ENCODE measurements at places on chromosomes 1 and 21.

- no peak for DNase-seq
Observed at GRCh38 chr1:2215329-2215728, 12.8 kb upstream of the SKI start.

- DNase-seq: no peak
Observed at GRCh38 chr1:219958875-219959417, 30.6 kb upstream of the SLC30A10 start.

DNA sequence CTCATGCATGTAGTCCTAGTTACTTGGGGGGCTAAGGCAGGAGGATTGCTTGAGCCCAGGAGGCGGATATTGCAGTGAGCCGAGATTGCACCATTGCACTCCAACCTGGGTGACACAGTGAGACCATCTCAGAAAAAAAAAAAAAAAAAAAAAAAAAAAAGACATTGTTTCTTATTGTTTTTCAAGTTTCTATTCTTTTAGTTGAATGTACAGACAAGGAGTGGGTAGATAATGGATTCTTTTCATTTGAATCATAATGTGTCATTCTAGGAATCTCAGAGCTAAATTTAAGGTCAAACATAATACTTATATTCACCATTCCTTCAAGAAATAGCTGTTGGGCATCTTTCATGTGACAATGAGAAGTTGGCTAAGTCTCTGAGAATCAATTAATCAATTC lies 157.0 kb upstream of the C21orf91 start:
- DNase-seq: no peak

DNA sequence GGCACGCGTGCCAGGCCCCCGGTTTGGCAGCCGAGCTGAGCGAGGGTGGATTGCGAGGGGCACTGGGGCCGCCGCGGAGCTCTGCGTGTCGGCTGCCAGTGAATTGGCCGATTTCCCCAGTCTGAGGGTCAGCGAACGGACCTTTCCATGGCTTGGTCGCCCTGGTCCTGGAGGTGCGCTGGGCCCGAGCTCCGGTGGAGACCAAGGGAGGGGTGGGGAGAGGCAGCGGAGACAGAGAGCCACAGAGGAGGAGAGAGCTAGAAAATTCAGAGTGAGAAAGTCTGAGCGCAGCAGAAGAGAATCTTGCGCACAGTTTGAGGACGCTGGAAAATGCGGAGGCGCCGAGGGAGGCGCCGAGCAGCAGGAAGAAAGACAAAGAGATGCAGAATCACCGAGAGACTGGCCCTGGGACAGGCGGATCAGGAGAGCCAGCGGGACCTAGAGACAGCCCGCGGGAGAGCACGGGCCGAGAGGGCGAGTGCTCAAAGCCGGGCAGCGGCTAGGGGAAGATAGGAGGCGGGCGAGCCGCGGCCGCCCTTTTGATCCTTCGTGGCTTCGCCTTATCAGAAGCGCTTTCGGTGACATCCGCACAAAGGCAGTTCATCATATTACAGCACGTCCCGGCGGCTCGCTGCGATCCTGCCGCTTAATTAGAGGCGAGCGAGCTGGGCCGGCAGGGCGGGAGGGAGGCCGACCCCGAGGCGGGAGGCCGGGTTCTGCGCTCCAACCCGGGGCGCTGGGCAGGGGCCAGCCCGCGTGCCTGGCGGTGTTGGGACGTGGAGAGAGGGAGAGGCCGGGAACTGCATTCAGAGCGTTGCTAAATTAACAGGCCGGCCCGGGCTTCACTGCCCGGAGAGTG lies 12.7 kb downstream of the PAX7 start:
- no peak for DNase-seq

GRCh38 chr1:30809514-30810263 lies 52.1 kb upstream of the LAPTM5 start:
- no peak for DNase-seq

DNA sequence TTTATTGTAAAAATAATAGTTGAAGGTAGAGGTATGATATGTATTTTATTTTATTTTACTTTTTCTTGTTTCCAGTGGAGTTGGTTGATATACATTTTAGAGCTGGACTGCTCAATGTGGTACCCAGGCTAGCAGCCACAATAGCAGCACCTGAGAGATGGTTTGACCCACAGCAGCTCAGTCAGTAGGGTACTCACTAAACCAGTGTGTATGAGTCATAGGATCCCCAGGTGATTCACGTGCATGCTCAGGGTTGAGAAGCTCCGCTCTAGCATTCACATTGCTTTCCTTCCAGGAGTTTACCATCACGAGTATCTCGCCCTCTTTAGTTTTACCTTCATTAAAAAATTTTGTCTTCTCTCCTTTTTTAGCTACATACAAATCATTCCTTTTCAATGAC lies 96.0 kb upstream of the PAXBP1 start:
- no peak for DNase-seq

DNA sequence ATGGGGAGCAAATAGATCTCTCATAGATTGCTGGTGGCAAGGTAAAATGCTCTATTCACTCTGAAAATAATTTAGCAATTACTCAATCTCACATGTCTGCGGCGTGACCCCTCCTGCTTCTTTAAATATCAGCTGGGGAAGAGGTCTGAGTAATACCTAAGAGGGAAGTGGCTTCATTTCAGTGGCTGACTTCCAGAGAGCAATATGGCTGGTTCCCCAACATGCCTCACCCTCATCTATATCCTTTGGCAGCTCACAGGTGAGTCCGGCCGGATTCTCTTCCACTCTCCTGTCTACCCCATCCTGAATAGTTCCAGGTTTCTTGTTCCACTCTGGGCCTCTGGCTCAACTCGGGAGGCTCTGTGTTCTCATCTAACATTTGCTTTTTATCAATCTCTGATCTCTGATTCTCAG lies at the start of gene SLAMF7:
Gene SLAMF7, plus strand, starts transcription at position 150 of the 414 bp plus-strand sequence. Its CDS starts 55 bp downstream, at position 205.
- DNase-seq: no peak

DNA sequence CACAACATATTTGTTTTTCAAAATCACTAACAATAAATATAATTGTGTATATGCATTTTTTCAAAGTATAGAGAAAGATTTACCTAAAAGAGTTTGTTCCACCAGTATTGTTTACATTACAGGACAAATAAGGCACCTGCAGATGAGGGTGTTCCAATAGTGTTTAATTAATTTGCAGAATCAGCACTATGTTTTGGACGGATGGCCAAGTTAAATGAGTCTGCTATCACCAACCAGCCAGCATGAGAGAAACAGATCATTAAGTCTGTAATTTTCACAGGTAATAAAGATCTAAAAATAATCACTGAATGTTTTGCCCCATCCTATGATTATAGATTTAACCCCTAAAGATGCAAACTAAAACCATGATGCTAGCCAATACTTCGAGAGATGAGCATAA lies 2247.0 kb downstream of the NCAM2 start:
- DNase-seq: no peak

DNA sequence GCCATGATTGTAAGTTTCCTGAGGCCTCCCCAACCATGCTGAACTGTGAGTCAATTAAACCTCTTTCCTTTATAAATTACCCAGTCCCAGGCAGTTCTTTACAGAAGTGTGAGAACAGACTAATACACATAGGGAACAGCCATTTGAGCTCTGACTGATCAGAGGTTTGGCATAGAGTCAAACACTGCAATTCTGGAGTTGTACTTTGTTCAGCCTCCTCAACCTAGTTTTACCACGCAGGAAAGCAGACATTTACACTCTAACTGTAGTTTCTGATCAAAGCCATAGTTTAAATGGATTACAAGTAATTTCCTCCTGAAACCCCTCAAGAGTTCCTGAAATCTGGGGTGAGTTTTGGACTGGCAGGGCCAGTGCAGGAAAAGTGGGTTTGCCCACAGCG lies 218.2 kb downstream of the TNR start:
- DNase-seq: no peak

DNA sequence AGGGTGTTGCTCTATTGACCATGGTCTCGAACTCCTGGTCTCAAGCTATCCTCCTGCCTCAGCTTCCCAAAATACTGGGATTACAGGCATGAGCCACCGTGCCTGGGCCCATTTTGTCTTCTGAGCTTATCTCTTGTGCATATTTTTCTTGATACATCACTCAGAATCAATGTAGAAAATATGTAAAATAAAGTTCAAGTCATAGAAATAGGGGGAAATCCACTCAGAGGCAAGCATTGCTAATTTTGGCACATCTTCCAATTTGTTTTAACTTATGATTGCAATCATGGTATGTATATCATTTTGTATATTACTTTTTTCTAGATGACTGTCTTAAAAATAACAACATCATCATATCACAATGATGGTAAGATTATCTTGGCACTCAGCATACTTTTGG lies 21.6 kb downstream of the RIT1 start:
- DNase-seq: no peak

- no peak for DNase-seq
Observed at GRCh38 chr21:33069994-33070743, at the start of gene OLIG1. Gene OLIG1, plus strand, starts transcription at chr21:33070141. Its CDS starts 106 bp downstream, at chr21:33070247.

DNA sequence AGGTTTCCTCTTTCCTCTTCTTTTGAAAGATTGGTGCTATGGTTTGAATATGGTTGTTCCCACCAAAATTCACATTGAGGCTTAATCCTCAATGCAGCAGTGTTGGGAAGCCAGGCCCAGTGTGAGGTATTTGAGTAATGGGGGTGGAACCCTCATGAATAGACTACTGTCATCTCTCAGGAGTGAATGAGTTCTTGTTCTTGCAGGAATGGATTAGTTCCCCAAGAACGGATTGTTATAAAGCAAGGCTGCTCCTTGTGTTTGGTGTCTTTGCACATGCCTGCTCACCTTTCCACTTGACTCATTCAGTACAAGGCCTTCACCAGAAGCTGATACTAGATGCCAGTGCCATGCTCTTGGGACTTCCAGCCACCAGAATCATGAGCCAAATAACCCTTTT lies 223.2 kb downstream of the BACH1 start:
- no peak for DNase-seq

- no peak for DNase-seq
Observed at GRCh38 chr1:118049981-118050380, 120.4 kb downstream of the WDR3 start.

- DNase-seq: no peak
Observed at GRCh38 chr1:114177282-114177681, 23.6 kb upstream of the SYT6 start.

DNA sequence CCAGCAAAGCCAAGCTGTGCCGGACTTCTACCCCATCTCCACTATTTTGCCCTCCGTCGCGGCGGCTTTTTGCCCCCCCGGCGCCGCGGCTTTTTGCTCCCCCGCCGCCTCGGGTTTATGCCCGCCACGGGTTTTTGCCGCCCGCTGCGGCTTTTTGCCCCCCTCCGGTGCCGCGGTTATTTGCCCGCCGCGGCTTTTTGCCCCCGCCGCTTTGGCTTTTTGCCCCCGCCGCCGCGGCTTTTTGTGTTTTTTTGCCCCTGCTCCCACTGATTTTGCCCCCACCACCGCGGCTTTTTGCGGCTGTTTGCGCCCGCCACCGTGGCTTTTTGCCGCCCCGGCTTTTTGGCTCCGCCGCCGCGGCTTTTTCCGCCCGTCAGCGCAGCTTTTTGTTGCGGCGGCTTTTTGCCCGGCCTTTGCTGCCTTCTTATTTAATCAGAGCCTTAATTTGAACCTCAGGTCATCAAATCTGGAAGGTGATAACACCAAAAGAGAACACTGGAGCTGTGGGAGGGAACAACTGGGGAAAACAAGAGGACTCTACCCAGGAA lies 106.0 kb downstream of the TPTE start:
- no peak for DNase-seq

DNA sequence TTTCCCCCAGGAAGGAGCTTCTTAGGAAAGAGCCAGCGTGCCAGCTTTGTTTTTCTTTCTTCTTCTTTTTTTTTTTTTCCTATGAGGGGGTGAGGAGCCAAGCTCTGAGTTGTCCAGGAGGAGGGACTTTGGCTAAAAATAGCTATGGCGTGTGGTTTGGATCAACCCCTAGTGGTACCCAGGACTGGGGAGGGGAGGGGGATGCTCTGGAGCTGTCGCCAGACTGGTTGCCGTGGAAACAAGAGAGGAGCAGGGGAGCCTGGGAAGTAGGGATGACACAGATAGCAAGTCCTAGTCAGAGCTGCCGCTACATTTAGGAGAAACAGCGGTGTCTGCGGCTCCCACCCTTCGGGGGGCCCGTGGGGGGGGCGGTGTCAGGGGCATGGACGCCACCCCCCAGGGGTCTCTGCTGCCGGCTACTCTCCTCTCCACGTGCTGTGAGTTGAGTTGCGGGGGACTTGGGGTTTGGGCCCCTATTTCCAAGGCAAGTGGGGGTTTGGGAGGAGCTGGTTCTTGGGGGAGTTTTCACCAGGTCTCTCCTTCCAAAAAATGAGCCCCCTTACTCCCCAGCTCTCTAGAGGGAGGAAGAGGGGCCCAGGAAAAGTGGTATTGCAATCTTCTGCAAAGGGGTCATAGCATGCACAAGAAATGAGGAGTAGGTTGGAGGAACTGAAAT lies at the start of gene KCNJ9:
Gene KCNJ9, plus strand, starts transcription at position 278 of the 676 bp plus-strand sequence. CDS start 2,493 bp downstream, outside the sequence.
- no peak for DNase-seq

DNA sequence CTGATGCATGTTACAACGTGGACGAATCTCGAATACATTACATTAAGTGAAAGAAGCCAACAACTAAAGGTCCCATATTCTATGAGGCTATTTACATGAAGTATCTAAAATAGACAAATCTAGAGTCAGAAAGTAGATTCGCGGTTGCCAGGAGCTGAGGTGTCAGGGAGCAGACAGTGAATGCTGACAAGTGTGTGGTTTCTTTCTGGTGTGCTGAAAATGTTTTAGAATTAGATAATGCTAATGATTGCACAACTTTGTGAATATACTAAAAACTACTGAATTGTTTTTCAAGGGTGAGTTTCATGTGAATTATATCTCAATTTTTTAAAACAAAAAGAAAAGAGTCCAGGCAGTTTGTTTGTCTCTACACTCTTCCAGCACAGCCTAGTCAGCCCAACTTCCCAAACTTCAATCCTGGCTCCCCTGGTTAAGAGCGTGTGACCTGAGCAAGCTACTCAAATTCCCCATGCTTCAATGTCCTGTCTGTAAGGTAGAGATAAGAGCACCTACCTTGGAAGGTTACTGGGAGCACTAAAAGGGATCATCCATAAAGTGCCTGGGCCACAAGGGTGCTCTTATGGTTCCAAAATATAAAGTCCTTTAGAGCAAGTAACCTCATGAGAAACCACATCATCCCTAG lies 20.9 kb downstream of the HLCS start:
- no peak for DNase-seq

DNA sequence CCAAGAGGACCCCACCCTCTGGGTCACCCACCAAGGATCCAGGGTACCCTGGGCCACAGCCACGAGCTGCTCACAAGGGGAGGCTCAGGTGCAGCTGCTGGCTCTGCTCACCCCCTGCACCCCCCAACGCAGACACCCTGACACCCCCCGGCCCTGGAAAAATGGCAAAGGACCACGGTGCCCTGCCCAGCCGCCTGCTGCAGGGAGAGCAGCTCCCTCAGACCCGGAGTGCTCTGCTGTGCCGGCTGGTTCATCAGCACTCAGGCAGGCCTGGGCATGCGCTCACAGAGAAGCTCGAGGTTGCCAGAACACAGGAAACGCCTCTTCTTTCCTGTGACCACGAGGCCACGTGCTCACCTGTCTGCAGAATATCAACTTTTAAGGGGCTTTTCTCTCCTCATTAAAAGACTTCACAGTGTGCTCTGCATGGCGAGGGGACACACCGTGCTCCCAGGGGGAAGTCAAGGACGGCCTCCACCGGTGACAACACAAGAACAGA lies 4.3 kb upstream of the C1QTNF12 start:
- DNase-seq: peak; percentile 36

DNA sequence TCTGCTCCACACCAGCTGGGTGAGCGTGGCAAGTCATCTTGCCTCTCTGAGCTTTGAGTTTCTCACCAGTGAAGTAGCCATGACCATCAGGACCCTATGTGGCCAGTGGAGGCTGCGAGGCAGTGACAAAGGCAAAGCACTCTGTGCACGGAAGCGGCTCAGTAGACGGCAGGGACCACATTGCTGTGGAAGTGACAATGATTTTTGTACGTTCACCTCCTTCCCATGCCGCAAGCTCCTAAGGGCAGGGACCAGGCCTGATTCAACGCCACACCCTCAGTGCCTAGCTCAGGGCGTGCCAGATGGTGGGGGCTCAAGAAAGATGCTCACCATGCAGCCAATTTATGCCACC lies 210.5 kb downstream of the MATN1 start:
- no peak for DNase-seq

Data from activated CD4-positive, CD25-positive, alpha-beta regulatory T cell treated with anti-CD3 and anti-CD28 coated beads, Interleukin-2, amount 50 U/mL, for 16 hours (primary cell).